ENCODE measurements at places on chromosomes 11 and 22.
A peak's percentile ranks its signal among the peaks of the same experiment; 100 is the strongest.

GRCh38 chr11:118223992-118224391 lies 819 bp downstream of the JAML start:
- DNase-seq = no peak

DNA sequence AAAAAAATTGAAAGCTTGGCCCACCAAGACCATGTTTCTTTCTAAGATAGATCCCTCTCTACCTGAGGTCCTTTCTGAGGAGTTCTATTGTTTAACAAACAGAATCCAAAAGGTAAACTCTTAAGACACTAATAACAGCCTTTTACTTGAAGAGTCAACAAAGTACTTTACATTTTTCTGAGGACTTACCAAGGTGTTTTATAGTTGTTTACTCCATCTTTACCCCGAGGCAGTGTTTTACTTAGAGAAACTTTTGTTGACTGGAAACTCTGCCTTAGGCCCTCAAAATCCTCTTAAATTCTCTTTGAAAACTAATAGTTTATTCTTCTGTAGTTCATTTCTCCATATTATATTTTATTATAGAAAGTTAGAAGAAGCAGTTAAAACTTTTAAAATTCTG lies 49.7 kb upstream of the NOX4 start:
- no peak for DNase-seq

GRCh38 chr22:19432133-19432851 lies at the start of gene MRPL40:
MRPL40 (plus strand) TSS chr22:19432545; CDS start chr22:19432555, 10 bp downstream.
- peak; percentile 63 for DNase-seq

DNA sequence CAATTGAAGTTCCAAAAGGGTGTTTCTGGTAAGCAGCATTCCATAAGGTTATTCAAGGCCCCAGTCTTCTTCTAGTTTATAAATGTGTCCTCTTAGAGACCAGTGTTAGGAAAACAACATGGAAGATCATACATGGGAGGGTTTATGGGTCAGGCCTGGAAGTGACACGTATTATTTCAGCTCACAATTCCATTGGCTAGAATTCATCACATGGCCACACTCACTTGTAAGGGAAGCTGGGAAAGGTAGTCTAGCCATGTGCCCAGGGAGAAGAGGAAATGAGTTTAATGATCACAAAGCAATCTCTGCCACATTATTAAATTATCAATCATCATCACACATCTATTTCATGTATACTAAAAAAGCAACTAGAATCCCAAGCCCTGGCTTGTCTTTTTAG lies 181.7 kb upstream of the TBCEL start:
- DNase-seq = no peak

DNA sequence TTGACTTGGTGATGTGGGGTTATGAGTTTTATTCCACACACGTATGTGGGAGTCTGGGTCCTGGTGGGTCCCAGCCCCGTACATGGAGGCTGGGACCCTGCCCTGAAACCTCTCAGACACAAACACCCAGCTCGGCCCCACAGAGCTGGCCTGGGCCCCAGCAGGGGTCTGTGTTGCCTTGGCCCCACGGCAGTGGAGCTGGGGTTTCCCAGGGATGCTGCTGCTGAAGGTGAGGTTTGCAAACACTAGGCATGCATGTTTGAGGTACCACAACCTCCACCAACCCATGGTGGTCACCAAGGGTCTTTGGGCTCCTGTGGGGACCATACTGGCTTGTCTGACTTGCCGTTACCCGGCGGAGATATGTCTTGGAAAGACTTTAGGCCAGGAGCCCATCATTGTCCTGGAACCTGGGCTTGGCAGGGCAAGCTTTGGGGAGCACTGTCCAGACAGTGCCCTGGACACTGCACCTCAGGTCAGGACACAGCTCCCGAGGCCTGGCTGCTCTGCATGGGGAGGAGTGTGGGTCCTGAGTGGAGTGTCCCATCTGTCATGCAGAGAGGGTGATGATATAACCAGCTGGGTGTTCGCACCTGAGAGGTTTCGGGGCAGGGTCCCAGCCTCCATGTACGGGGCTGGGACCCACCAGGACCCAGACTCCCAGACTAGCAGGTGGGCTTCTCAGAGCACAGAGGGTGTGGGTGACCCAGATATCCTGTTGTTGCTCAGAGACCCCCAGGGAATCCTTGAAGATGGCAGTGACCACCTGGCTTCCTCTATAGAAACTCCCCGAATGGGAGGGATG lies 63.3 kb downstream of the KCNQ1 start:
- no peak for DNase-seq

GRCh38 chr11:74726547-74727182 lies 4.6 kb downstream of the CHRDL2 start:
- DNase-seq = no peak

DNA sequence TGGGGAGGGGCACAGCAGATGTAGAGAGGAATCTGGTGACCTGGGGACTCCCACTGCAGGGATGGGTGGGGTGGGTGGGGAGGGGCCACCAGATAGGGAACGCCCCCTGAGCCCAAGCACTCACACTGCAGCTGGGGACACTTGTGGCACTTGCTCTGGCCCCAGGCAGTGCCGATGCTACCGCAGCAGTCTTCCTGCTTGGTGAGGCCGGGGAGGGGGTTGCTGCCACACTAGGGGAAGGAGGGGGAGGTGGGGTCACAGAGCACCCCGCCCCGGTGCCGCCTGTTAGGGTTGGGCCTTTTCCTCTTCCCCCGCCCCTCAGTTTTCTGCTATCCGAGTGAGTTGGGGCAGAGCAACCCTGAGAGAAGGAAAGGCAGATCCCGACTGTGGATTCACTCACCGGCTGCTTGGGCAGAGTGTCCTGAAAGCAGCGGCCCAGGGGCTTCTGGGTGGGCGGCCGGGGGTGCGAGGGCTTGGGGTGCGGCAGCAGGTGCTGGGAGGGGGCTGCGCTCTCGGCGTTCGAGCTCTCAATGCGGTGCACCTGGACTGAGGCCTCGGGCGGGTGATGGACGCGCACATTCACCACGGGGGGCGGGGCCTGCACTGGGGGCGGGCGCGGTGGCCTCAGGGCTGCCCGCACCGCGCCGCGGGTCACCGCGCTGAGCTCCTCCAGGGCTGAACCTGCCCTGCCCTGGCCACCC lies 4.7 kb downstream of the LTBP3 start:
- no peak for DNase-seq

DNA sequence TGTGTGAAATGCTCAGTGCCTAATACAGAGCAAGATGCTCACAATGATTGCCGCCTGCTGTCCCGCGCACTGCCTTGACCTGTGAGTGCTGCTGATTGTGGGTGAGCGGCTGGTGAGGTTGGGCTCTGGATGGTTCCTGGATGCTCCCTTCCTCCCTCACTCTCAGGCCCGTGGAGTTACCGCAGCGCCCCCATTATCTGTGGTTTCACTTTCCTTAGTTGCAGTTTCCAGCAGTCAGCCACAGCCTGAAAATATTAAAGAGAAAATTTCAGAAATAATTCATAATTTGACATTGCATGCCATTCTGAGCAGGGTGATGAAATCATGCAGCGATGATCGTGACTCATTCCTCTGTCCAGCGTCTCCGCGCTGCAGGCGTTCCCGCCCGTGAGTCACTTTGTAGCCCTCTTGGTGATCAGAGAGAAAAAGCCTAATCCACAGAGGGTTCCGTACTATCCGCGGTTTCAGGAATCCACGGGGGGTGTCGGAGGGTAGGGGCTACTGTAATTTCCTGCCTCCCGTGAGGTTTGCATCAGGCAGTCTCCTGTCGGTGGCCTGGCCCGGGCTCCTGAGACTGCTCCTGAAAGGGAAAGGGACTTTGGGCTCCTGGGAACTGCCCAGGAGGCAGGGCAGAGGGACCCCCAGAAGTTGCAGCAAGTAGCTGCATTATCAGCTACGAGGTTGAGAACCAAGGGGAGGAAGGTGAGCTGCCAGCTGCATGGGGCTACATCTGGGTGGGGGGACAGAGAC lies 10.6 kb downstream of the RPL3 start:
- DNase-seq = peak; percentile 54

DNA sequence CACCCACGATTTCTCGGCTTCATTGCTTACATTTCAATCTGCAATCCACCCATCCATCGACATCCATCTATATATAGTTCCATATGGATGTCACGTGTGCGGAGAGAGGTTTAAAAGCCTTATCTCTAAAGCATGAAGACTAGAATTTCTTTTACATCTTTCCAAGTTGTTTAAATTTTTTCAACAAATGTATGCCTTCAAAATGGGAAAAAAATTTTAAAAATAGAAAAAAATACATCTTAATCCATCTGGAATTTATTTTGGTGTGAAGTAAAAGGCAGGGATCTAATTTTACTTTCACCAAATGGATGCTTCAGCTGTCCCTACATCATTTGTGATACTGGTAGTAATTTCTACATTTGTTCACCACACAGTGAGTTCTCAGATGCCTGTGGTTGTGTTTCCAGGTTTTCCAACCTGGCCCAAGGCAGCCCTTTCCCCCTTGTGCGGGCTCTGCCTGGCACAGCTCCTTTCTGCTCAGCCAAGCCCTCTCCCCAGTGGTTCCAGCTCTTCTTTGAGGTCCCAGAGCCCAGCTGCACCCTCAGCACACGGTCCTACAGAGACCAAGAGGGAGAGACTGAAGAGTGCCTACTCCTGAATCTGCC lies 37.6 kb upstream of the KLHL35 start:
- no peak for DNase-seq

- no peak for DNase-seq
Measured at GRCh38 chr11:70322666-70323065, 52.2 kb downstream of the PPFIA1 start.

- no peak for DNase-seq
Measured at GRCh38 chr11:64854534-64855502, 10.4 kb upstream of the CDC42BPG start.

GRCh38 chr22:30265823-30266444 lies 717 bp downstream of the OSM start:
- DNase-seq = peak; percentile 93

DNA sequence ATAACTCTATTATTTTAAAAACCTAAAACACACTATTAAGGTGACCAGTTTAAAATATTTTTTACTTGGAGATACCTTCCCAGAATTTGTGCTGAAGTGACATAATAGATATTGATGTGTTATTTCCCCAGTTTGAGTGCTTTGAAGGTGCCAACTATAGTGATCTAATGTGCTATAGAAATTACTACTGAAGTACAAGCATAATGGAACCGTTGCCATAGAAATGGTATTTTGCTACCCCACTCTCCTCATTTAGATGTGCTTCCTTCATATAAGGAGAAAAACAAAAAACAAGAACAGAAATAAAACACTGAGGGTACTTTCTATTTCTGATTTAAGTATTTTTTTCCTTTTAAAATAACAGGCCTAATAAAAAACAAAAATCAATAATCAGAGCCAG lies 19.2 kb downstream of the DDI1 start:
- no peak for DNase-seq

DNA sequence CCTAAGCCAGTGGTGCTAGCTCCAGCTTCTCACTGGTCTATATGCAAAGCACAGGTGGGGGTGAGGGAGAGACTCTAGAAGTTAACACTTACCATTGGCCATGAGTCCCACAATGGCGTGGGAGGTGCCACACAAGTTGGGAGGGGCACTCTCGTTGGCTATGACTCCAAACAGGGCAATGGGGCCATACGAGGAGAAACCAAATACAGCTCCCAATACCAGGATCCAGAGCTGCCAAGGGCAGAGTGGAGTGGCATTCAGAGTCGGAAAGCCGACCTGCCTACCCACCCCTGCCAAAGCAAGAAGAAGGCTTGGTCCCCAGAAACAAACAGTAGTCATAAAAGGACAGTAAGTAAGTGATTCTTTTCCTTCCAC lies 5.6 kb downstream of the SLC37A4 start:
- no peak for DNase-seq

DNA sequence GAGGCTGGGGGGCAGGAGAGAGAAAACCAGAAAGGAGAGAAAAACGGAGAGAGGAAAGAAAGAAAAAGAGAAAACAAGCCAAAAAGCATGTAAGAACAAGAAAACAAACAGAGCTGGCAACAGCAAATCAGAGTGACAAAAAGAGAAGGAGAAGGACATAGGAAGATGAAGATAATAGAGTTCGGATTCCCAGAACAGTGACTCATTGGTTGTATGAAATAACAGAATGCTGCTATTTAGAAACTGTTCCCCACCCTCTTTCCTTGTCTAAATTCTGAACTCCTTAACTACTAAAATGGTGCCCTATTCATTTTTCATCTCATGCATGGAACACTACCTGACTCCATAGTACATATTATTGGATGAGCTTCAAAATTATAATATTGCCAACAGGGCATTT lies 317.4 kb downstream of the C11orf87 start:
- DNase-seq = no peak

- DNase-seq = no peak
Measured at GRCh38 chr11:17600316-17601255, 53.5 kb downstream of the OTOG start.

- no peak for DNase-seq
Measured at GRCh38 chr11:109237636-109238035, 184.4 kb upstream of the C11orf87 start.

- no peak for DNase-seq
Measured at GRCh38 chr11:21634491-21634890, 558.4 kb upstream of the ANO5 start.

DNA sequence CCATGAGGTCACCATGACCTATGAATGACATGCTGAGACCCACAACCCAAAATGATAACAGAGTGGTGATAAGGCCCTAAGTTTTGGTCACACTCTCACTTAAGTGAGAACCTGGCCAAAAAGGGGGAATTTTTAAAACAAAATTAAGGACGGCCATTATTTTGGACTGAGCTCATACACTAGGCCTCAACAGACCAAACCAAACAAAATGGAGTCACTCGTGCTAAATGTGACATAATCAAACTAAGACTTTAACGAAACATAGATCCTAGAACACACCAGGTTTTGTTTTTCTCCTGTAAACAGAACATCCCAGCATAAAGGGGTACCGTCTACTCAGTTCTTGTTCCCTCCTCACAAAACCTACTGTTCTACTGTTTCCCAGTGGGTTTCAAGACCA lies 11.4 kb downstream of the APOBEC3H start:
- DNase-seq = no peak

DNA sequence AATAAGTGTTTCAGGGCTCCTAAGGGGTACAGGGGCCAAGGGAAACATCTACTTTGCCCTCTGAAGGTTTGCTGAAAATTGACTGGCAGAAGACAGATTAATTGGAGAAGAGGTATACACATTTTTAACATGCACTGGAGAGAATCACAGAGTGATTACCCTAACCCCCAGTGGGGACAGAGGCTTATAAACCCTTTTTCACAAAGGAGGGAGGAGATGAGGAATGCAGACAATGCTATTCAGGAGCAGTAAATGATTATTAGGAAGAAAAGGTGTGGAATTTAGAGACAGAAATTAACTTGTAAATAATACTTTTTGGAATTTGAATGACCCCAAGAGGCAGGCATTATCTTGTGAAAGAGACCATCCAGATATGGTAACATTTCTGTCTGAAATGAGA lies 582.4 kb upstream of the B3GAT1 start:
- no peak for DNase-seq

GRCh38 chr11:59207988-59208451 lies 4.7 kb downstream of the MPEG1 start:
- DNase-seq = no peak
